SJCRH30 (cell line): ENCODE measurements at places on chromosomes 1 and 21. TPM values are rescaled to one million over a fixed set of nuclear protein-coding genes. Genes with fewer than 3 reads are reported as not detected.

- no peaks in the 10 kb centered on the region for H3K36me3 ChIP-seq
- H3K4me1 ChIP-seq, result peaks cover 5% of the 10 kb centered on the region
- H3K27ac ChIP-seq, result no peak overlapping the region
Measured at GRCh38 chr1:221567859-221568507, 173.9 kb downstream of the DUSP10 start.

Gene COL11A1
- total RNA-seq, result 0.35 TPM in 1 of 2 replicates, not detected in the other

GRCh38 chr1:239891621-239892358 lies 199.9 kb upstream of the FMN2 start:
- H3K27me3 ChIP-seq, result no peaks in the 10 kb centered on the region
- H3K4me3 ChIP-seq, result no peak overlapping the region
- no peaks in the 10 kb centered on the region for H3K4me1 ChIP-seq
- no peaks in the 10 kb centered on the region for H3K36me3 ChIP-seq
- DNase-seq, result no peak

DNA sequence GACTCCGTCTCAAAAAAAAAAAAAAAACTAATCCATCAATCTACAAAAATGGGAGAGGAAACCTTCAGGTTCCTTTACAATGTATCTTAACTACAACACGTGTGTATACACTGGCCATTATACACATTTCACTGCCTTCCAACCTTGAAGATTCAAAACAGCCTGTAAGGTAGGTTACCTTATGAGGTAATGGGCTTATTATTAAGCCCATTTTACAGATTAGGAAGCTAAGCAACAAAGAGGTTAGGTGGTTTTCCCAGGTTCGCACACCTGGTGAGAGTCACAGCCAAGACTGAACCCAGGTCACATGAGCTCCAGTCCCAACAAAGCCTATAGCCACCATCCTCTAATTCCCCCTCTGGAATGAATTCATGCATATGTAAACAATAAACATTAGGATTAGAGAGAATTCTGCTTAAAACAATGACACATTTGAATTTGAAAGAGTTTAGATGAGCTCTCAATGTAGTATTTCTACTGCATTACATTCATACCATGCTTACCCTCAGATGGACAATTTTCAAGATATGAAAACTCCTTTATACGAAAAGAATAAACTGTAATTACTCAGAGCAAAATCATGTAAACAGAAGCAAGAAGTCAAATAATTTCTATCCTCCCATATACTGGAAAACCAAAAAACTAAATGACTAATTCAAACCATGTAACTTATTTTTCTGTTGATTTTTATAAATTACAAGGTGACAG lies 54.8 kb downstream of the EIF4G3 start:
- no peak for DNase-seq
- no peak overlapping the region for H3K4me3 ChIP-seq
- H3K27ac ChIP-seq, result no peak overlapping the region
- H3K27me3 ChIP-seq, result no peaks in the 10 kb centered on the region
- peaks cover 18% of the 10 kb centered on the region for H3K36me3 ChIP-seq

- no peaks in the 10 kb centered on the region for H3K4me1 ChIP-seq
- H3K27ac ChIP-seq, result no peak overlapping the region
- DNase-seq, result no peak
Measured at GRCh38 chr1:29655145-29655544, 418.8 kb downstream of the PTPRU start.

- peak overlapping the region; percentile 11; the same call in 1 of the 2 replicates for H3K4me3 ChIP-seq
- H3K36me3 ChIP-seq, result no peaks in the 10 kb centered on the region
- no peaks in the 10 kb centered on the region for H3K27me3 ChIP-seq
- DNase-seq, result peak; percentile 76
Measured at GRCh38 chr1:20476265-20477038, 9.6 kb downstream of the CAMK2N1 start.

- no peak overlapping the region for H3K4me3 ChIP-seq
- H3K4me1 ChIP-seq, result peaks cover 12% of the 10 kb centered on the region
- no peak overlapping the region for H3K27ac ChIP-seq
- DNase-seq, result peak; percentile 25
- no peaks in the 10 kb centered on the region for H3K27me3 ChIP-seq
Measured at GRCh38 chr1:9233241-9233941, 1.2 kb upstream of the H6PD start.

- H3K4me1 ChIP-seq, result no peaks in the 10 kb centered on the region
- no peak for DNase-seq
- no peak overlapping the region for H3K27ac ChIP-seq
- no peaks in the 10 kb centered on the region for H3K36me3 ChIP-seq
- no peak overlapping the region for H3K4me3 ChIP-seq
Measured at GRCh38 chr1:193275773-193276172, 89.4 kb upstream of the B3GALT2 start.

DNA sequence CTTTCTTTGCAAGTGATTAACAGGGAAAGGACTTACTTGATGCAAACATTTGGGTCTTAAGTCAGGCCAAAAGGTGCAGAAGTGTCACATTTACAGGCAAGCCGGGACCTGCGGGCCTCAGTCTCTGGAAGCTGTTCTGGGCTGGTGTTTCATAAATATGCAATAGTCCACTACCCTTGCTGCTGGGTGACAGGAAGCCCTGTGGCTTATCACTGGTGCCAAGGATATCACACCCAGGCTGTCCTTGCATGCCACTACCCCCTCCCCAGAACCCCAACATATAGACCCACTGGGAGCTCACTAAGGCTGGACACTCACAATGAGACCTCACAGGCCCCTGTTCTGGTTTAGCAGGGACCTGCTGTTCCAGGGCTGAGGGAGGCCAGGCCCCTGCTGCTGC lies 3.4 kb upstream of the LEFTY2 start:
- no peak overlapping the region for H3K27ac ChIP-seq
- no peaks in the 10 kb centered on the region for H3K27me3 ChIP-seq
- no peak for DNase-seq
- H3K36me3 ChIP-seq, result no peaks in the 10 kb centered on the region
- peaks cover 2% of the 10 kb centered on the region; the same call in 1 of the 2 replicates for H3K4me1 ChIP-seq

DNA sequence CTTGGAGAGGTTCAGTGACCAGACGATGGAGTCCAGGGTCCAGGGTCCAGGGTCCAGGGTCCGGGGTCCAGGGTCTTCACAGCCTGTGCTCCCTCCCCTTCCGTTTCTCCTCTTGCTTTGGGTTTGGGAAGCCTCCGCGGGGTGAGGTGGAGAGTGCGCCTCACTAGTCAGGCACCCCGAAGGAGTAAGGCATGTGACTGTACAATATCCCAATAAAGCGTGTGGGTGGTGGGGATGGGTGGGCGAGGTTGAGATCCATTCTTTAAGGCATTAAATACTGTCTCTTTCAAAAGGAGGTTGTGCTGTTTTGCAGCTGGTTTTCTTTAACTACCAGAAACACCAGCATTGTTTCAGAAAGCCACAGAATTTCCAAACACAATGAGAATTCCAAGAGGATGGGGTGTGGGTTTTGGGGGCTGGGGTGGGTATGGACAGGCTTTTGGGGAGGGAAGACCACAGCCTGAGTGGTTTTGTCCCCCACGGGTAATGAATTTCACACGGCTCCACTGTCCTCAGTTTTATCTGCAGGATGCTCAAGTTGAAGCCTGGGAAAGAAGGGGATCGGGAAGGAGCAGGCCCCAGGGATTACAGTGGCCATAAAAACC lies 65.7 kb downstream of the KIF26B start:
- H3K4me1 ChIP-seq, result peaks cover 19% of the 10 kb centered on the region
- no peak for DNase-seq
- no peaks in the 10 kb centered on the region for H3K27me3 ChIP-seq
- H3K27ac ChIP-seq, result no peak overlapping the region

DNA sequence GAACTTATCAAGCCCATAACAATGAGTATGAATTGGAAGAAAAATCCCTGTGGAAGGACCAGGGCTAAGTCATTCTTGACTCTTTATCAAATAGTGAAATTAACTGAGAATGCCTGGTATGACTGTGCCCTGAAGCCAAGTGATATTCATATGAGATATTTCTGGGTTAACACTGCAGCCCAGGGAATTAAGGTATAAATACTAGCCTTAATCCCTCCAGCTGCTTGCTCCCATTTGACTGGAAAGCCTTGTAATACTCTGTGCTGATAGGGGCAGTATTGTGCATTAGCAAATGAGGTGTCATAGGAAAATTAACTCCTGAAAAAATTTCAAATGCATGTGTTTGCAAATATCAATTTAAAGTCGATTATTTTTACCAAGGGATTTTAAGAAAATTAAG lies 568.8 kb downstream of the LMO4 start:
- no peaks in the 10 kb centered on the region for H3K4me1 ChIP-seq
- H3K36me3 ChIP-seq, result no peaks in the 10 kb centered on the region
- H3K27ac ChIP-seq, result no peak overlapping the region
- H3K4me3 ChIP-seq, result no peak overlapping the region
- no peaks in the 10 kb centered on the region; the same call in 1 of the 2 replicates for H3K27me3 ChIP-seq

Gene AQP10
- not detected in 2 replicates for total RNA-seq

Gene HAO2
- not detected in 2 replicates for total RNA-seq

GRCh38 chr1:161098210-161099068 lies at the start of gene KLHDC9:
KLHDC9 (plus strand) TSS chr1:161098361; CDS start chr1:161098536, 175 bp downstream.
- no peak within 1 kb of the TSS for H3K27ac ChIP-seq
- H3K36me3 ChIP-seq, result peaks cover 16% of the 10 kb centered on the region
- H3K4me1 ChIP-seq, result no peaks in the 10 kb centered on the region
- no peaks in the 10 kb centered on the region for H3K27me3 ChIP-seq
- H3K4me3 ChIP-seq, result no peak within 1 kb of the TSS
- no peak for DNase-seq
